ENCODE measurements at places on chromosomes 1 and 21. TPM values are rescaled to one million over a fixed set of nuclear protein-coding genes. Genes with fewer than 3 reads are reported as not detected.

DNA sequence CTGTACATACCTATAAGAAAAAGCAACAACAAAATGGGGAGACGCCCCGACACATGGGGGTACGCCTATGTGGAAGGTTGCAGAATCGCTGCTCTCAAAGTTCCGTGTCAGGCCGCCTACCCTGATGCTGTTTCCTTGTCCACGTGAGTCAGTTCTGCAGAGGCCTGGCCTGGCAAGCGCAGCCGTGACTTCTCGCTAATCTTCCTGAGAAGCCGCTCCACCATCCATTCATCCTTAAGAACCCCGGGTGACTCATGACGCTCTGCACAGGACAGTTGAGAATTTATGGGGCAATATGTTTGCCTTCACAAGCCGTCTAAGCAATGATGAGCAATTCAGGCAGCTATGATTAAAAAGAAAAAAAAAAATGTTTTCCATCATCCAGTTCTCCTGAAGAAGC lies 122.3 kb upstream of the TMPRSS2 start:
- DNase-seq: peak; percentile 99

GRCh38 chr1:194014014-194014413 lies 827.6 kb upstream of the B3GALT2 start:
- peak; percentile 40 for DNase-seq

- DNase-seq: no peak
These were observed 88.2 kb downstream of the TIAM1 start for GRCh38 chr21:31255896-31256295.

DNA sequence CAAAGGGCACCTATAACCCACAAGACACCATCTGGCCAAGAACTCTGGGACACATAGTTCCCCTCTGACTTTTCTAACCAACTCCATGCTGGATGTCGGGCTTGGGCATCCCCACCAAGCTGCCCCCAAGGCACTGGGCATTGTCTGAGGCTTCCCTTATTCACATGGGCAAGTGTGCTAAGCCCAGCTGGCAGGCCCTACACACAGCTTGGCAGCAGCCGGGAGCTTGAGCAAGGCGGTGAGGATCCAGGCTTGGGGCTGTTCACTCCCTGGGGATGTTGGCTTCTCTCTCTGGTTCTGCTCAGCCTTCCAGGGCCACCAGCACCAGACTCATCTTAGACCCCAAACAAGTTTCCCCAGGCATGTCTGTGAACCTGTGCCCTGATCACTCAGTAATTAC lies 138.3 kb upstream of the KAZN start:
- DNase-seq: no peak

DNA sequence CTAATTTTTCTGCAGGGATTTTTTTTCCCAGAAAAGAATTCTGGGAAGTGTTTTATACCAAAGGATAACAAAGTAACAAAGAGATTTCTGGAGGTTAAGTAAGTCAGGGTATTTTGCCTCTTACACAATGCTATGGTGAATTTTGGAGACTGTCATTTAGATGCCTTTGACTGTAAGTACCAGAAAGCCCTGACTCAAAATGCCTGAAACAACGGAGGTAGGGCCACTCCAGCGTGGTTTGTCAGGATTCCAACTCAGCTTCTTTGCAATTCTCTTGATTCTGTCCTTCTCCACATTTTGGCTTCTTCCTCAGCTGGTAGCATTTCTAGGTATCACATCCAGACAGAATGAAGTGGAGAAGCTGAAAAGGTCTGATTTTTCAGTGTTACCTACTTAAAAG lies 106.5 kb downstream of the UCHL5 start:
- no peak for DNase-seq

DNA sequence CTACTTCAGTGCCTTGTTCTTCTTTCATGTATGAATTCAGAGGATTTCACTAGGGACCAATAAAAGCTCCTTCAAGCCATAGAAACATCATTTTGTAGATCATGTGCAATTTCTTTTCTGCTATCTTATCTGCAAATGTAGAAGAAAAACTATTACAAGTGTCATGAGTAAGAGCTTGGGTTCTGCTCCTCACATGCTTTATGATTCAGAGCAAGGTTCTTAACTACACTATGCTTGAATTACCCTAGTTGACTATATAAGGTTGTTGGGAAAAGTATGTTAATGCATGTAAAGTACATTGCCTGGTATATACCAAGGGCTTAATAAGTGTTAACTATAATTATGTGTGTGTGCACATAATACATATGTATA lies 91.4 kb upstream of the S1PR1 start:
- DNase-seq: no peak

GRCh38 chr1:198068285-198068684 lies 88.5 kb upstream of the NEK7 start:
- no peak for DNase-seq

DNA sequence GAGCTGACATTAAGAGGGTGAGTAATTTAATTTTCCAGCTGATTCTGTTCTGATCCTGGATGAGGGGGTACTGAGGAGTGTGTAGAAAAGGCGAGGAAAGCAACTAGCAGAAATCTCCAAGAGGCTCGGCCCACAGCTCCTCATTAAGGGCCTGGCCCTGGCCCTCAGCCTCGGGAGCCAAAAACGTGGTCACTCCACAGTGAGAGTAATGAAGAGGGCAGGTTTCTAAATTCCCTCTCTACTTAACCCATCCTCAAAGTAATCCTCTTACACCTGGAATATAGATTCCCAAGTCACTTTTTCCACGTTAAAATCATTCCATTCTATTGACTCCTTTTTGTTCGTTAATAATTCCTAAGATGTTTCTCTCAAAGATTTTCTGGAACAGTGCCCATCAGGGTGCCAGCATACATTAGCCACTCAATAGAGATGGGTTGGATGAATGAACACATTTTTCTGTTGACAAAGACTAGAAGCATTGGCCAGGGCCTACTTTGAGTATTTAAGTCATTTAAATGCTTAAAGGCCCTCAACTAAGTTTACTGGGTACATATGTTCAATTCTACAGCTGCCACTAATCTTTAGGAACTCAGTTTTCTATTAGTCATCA lies 1.1 kb upstream of the COL11A1 start:
- no peak for DNase-seq

- DNase-seq: no peak
These were observed 11.4 kb upstream of the PRELP start for GRCh38 chr1:203464226-203464625.

- no peak for DNase-seq
These were observed 117.3 kb downstream of the DTL start for GRCh38 chr1:212152869-212153268.

GRCh38 chr21:27572696-27573095 lies 605.8 kb upstream of the ADAMTS5 start:
- peak; percentile 86 for DNase-seq

DNA sequence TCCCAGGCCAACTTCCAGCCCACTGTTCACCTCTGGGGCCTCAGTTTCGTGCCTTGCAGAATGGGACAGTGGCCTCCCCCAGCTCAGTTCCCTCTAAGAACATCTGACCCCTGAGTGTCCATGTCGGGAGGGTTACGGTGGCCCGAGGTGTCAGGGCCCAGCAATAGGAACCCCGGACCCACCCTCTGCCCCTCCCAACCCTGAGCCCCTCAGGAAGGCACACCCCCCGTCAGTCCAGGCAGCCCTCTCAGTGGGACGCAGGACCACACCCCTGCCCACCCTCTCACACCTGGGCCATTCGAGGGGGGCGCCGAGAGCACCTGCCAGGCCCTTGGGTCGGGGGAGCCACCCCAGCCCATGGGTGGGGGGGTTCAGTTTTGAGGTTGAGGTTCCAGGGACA lies 447 bp downstream of the TTC34 start:
- no peak for DNase-seq

- peak; percentile 40 for DNase-seq
These were observed 136.0 kb upstream of the CYYR1 start for GRCh38 chr21:26709090-26709489.

DNA sequence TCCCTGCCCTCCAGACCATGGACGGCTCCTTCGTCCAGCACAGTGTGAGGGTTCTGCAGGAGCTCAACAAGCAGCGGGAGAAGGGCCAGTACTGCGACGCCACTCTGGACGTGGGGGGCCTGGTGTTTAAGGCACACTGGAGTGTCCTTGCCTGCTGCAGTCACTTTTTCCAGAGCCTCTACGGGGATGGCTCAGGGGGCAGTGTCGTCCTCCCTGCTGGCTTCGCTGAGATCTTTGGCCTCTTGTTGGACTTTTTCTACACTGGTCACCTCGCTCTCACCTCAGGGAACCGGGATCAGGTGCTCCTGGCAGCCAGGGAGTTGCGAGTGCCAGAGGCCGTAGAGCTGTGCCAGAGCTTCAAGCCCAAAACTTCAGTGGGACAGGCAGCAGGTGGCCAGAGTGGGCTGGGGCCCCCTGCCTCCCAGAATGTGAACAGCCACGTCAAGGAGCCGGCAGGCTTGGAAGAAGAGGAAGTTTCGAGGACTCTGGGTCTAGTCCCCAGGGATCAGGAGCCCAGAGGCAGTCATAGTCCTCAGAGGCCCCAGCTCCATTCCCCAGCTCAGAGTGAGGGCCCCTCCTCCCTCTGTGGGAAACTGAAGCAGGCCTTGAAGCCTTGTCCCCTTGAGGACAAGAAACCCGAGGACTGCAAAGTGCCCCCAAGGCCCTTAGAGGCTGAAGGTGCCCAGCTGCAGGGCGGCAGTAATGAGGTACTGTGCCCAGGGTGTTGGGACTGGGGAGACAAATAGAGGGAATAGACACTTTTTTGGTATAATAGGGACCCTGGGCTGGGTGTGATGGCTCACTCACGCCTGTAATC lies 1.0 kb downstream of the ZBTB48 start:
- DNase-seq: no peak

- DNase-seq: no peak
These were observed 20.5 kb downstream of the ELAPOR1 start for GRCh38 chr1:109134423-109134822.

DNA sequence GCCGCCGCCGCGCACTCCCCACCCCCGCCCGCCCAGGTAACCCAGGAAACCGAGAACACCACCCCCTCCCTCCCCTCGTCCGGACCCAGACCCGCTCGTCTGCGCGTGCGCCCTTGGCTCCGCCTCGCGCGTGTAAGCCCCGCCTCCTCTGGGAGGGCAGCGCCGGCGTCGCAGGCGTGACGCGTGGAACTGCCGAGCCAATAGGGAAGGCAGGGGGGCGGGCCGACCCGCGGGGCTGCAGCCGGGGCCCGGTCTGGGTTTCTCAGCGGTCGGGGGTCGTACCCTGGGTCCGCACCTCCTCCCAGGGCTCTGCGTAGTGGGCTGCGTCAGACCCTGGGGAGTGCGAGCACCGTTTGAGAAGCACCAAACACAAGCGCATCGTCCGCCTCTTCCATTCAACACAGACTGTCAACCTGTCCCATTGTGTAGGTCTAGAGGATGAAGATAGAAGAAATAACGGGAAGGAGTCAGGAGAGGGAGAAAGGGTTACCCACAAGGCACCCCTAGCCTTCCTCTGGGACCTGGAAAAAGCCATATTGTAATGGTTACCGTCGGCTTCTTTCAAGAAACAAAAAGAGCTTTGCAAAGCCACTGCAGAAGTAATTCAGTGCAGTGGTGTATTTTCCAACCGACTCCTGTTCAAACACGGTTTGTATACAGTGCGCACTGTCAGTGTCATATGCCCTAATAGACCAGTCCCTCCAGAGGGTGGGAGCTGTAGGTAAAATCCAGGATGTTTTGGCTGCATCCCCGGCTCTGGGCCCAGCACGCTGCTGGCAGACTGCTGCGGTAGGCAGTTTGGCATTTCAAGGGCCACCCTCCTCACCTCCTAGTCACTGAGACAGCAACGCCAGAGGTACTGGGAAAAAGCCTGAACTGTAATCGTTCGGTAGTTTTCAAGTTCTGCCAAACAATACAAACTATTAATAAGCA lies 473 bp upstream of the LYST start:
- DNase-seq: peak; percentile 95

DNA sequence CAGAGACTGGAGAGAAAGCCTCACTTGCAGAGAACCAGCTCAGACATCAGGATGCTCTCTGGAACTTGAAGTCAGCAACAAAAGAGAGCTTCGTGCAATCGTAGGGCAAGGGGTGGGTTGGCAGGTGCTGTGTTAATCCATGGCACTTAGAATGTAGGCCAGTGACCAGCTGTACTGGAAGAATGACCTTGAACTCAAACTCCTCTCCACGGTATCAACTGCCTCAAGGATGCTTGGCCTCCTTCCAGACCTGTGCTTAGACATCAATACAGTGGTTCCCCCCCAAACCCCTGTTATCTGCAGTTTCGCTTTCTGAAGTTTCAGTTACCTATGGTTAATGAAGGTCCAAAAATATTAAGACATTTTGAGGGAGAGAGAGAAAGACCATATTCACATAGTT lies 6.5 kb downstream of the KANK4 start:
- DNase-seq: no peak

DNA sequence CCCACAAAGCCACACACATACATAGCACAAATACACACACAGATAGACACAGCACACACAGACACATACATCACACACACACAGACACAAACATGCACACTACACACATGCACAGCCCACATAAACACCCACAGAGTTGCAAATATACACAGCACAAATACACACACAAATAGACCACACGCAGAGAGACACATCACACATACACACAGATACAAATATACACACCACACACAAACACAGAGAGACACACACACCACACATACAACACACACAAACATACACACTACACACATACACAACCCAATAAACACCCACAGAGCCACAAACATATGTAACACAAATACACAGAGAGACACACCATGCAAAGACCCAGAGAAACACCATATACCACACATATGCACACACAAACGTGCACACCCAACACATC lies 154.9 kb downstream of the GLUL start:
- DNase-seq: no peak

CDC42 gene
- total RNA-seq: 414 TPM

SIK1 gene
- 74.2 TPM for total RNA-seq

RIMKLA gene
- total RNA-seq: not detected

C1orf94 gene
- not detected for total RNA-seq

SLC26A9 gene
- not detected for total RNA-seq

IQCC gene
- 2.2 TPM for total RNA-seq

KCNE2 gene
- not detected for total RNA-seq

ATAD3C gene
- 5.5 TPM for total RNA-seq

FCRL4 gene
- total RNA-seq: not detected

ELAPOR1 gene
- total RNA-seq: 0.67 TPM

PIGM gene
- 5.8 TPM for total RNA-seq

CBS gene
- 65.5 TPM for total RNA-seq

IGSF5 gene
- total RNA-seq: 0.17 TPM

TAF13 gene
- 80.4 TPM for total RNA-seq

ARHGEF16 gene
- 5.9 TPM for total RNA-seq

PGLYRP3 gene
- total RNA-seq: not detected

PCNT gene
- total RNA-seq: 40.3 TPM

JTB gene
- 58.7 TPM for total RNA-seq

Measured in mammary epithelial cell (primary cell).